ENCODE measurements at places on chromosomes 11 and 22.

- no peak for DNase-seq
These were observed 1545.7 kb upstream of the TENM4 start for GRCh38 chr11:80986421-80987074.

GRCh38 chr11:62130283-62131169 lies 6.7 kb downstream of the INCENP start:
- no peak for DNase-seq

GRCh38 chr11:25094085-25094802 lies 597.4 kb downstream of the LUZP2 start:
- no peak for DNase-seq

DNA sequence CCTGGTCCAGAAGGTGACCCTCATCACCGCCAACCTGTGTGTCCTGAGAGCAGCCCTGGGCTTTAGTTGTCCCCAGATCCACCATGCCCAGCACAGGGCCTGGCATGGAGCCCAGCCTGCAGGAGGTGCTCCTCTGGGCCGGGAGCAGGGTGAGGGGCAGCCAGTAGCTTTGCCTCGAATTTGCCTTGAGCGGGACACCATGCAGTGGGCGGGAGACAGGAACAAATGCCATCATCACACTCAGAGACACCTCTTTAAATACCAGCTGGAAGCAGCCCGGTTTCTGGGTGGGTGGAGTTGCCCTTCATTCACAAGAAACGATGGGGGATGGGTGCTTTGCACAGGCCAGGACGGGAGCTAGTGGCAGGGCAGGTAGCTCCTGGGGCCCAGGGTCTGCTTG lies 19.3 kb downstream of the FLRT1 start:
- no peak for DNase-seq

DNA sequence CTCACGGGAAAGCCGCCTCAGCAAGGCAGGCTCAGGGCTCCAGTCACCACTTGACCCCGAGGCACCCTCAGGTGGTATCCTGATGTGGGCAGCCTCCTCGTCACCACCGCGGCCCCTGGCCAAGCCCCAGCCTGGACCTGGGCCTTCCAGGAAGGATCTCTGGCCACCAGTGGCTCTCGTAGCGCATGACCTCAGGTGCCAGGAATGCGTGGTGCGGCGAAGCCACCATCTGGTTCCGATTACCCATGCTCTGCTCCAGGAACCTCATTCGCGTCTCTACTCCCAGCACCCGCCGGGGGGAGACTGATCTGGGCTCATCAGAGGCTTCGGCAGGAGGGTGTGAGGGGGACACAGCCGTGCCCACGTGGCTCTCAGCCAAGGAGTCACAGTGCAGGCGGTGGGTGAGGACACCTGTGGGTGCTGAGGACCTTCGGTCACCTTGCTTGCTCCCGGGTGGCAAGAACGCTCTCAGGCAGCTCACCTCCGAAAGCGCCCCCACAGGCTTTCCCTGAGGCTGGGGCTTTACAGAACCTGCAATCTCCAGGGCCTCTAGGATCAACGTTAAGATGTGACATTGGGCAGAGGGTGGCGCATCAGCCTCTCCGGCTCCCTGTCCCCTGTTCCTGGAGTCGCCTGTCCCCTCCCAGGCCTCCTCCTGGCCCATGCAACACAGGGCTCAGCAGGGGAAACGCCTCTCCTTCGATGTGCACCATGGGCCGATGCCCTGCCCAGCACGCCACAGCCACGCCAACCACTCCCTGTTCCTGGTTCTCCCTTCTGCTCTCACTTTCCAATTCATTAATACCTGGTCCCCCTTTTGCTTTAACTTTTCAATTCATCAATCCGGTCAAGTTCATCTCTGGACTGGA lies 39.0 kb downstream of the TBX1 start:
- no peak for DNase-seq

DNA sequence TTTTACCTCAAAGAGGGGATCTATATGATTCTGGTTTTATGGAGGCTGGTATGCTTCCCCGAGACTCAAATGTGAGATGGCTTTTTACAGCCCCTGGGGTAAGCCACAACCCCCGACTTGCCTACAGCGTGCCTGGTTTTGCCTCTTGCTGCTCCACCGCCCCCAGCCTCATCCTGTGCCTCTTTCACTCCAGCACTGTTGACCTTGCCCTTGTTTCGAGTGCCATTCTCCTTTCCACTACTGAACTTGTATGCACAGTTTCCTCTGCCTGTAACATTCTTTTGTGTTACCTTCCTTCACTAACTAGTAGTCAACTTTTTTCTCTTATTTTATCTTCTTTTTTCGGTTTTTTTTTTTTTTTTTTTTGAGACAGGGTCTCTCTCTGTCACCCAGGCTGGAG lies 219.0 kb upstream of the ZBED5 start:
- DNase-seq: no peak

All from activated T-cell treated with anti-CD3 and anti-CD28 coated beads for 48 hours (primary cell).